ENCODE measurements at places on chromosomes 1 and 21.

DNA sequence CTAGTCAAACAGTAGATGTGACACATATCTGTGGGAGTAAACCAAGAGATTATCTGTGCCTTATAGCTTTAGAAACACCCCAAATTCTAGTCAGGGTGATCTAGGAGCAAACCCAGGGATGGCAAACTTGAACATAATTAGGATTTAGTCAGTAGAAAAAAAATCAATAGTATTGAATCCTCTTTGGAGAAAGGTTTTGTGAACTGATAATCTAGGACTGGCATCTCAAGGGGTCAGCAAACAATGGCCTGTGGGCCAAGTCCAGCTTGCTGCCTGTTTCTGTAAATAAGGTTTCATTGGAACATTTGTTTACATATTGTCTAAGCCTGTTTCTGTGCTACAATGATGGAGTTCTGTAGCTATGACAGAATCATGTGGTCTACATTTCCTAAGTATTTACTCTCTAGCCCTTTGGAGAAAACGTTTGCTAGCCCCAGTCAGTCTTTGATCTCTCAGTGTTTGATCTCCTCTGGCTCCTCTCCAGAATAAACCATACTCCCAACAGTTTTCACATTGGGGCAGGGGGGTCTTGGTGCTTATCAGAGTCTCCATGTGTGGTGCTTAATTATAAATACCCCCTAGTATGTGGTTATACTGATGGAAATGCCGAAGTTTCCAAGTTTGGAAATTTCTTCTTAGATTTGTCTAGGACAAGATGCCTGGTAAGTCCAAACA is 385.8 kb downstream of the NTNG1 start:
- DNase-seq: peak; percentile 32

- peak; percentile 48 for DNase-seq
Observed at GRCh38 chr1:202952818-202953217, 5.3 kb downstream of the ADIPOR1 start.

DNA sequence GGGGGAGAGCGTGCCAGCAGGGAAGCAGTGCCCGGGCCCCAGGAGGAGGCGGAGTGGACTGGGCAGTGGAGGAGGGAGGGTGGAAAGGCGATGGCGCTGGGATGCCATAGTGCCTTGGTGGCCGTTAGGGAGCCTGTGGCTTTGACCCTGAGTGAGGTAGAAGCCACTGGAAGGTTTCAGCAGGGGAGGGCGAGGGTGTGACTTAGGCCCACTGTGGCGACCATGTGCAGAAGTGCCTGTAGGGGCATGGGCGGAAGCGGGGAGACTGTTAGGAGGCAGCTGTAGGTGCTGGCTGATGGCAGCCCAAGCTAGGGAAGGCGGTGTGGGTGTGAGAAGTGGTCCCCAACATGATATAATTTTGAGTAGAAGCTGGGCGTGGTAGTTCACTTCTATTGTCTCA is 28.2 kb downstream of the LHX4 start:
- DNase-seq: no peak

DNA sequence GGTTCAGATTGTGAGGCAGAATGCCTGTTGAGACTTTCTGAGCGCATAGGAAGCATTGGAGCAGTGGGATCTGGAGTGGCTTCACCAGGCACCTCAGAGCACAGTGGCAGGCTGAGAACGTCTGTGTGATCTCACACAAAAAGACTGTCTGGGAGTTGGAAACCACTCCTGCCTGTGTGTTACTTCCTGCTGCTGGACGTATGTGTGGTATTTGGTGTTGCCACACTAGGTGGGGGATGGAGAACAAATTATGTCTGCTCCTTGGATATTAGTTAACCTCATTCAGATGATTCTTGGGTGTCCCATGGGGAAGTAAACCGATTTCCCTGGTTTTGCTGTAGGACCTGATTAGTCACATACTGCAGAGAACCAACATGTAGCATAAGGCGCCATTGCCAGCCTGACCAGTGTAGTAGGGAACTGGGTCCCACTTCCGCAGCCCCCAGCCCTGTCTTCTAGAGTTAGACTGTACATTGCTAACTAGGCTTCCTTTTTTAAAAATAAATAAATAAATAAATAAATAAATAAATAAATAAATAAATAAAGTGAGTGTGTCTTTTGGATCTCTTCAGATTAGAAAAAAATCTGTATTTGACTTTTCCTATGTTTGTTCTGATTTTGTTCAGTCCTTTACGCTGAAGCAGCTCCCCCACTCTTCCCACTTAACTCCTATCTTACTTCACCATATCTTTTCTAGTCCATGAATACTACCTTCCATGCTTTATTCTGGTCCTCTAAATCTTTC is 26.9 kb downstream of the UCK2 start:
- peak; percentile 82 for DNase-seq

GRCh38 chr1:59696421-59697115 is 118.2 kb upstream of the HOOK1 start:
- DNase-seq: no peak

GRCh38 chr1:156365754-156366153 is 3.3 kb upstream of the RHBG start:
- no peak for DNase-seq

Data from astrocyte of the hippocampus (primary cell).